Naive B cell (primary cell): ENCODE measurements at places on chromosomes 11 and 22. TPM values are rescaled to one million over a fixed set of nuclear protein-coding genes. Genes with fewer than 3 reads are reported as not detected.

The NRXN2 gene
- polyA plus RNA-seq, result not detected

- no peak for DNase-seq
These were observed 230.1 kb upstream of the NAV2 start for GRCh38 chr11:19482319-19483100.

GRCh38 chr11:95277868-95278267 lies 46.9 kb upstream of the SESN3 start:
- no peak for DNase-seq

- DNase-seq, result no peak
These were observed 420.0 kb downstream of the CTTN start for GRCh38 chr11:70818351-70818750.
